LNCaP clone FGC (cell line): ENCODE measurements at places on chromosomes 5 and 9.

DNA sequence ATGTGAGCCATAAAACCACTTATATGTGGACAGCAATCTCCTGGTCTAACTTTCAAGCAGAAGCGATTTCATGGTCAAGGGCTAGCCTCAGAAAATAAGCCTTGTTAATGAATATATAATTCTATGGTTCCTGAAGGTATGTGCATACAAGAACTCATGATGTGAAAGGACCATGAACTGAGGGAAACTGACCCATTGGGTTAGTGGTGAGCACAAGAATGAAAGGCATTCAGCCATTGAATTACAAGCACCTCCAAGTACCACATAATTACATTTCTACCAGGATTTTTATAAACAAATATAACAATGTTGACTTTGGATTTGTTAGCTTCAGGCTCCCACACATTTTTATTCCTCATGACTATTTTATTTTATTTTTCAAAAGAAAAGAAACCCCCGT, 459.0 kb downstream of the TLE4 start:
- no peak for DNase-seq

GRCh38 chr5:138889994-138890393, 14.9 kb upstream of the LRRTM2 start:
- DNase-seq = no peak

GRCh38 chr5:142506046-142506445, 179.8 kb downstream of the FGF1 start:
- DNase-seq = no peak

GRCh38 chr5:140418862-140419520, 17.4 kb downstream of the ANKHD1 start:
- DNase-seq = no peak

- DNase-seq = no peak
These were observed 153.4 kb downstream of the OLFM1 start for GRCh38 chr9:135240871-135241311.

- peak; percentile 92 for DNase-seq
These were observed 43.1 kb downstream of the NACC2 start for GRCh38 chr9:136051837-136052471.

- no peak for DNase-seq
These were observed 60.1 kb downstream of the CDH18 start for GRCh38 chr5:19927919-19928318.

GRCh38 chr9:121727295-121728020, 76.0 kb downstream of the DAB2IP start:
- no peak for DNase-seq

DNA sequence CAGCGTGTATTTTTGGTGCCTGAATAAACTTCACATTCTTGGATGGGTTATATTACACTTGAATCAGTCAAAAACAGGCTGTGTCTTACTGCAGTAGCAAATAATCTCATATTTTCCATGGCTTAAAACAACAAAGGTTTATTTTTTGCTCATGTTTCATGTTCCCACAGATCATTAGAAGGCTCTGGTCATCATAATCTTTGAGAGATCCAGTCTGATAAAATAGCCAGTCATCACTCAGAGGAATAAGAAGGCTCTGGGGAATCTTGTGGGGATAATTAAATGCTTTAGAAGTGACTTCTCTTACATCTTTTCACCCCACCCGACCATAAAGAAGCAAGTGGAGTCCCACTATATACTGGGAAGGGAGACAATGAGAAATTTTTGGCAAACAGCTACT, 417.7 kb downstream of the PSAT1 start:
- no peak for DNase-seq

GRCh38 chr9:76818271-76818670, 54.0 kb downstream of the PCA3 start:
- DNase-seq = peak; percentile 67

- peak; percentile 39 for DNase-seq
These were observed 420.8 kb upstream of the GRAMD2B start for GRCh38 chr5:126002222-126002897.

DNA sequence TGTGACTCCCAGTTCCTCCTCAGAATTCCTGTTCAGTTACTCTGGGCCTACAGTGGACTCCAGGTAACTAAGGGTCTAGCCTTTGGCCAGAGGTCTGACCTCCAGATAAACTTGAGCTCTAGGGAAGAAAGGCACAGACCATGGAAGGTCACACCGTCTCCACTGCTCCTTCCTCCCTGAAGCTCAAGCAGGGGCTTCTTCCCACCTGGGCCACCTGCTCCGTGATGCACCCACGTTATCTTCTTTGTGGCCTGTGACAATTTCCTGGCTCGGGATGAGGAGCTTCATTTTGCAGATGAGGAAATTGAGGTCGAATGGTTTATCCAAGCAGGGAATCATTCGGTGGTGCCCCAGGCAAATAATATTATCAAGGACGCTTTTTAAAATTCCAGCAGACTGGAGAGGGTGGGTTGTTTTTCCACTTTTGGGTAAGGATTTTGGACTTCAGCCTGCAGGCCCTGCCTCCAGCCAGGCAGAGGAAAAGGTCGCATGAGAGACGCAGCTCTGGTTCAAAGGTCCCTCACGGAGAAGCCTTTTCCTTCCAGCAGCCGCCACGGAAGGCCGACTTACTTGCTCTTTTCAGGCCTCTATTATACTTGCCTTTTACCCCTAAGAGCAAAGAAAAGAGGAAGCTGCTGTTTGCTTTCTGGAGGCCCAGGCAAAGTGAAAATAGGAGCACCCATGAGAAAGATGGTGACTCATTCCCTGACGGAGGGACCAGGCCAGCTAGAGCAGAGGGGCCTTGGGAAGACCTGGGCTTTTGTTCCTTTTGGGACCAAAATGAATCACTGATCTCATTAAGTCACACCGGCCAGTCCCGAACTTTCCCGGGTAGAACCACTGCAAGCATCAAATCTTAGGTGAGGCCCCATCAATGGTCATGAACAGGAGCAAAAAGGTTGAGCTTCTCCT, 22.8 kb upstream of the DUSP1 start:
- DNase-seq = no peak

DNA sequence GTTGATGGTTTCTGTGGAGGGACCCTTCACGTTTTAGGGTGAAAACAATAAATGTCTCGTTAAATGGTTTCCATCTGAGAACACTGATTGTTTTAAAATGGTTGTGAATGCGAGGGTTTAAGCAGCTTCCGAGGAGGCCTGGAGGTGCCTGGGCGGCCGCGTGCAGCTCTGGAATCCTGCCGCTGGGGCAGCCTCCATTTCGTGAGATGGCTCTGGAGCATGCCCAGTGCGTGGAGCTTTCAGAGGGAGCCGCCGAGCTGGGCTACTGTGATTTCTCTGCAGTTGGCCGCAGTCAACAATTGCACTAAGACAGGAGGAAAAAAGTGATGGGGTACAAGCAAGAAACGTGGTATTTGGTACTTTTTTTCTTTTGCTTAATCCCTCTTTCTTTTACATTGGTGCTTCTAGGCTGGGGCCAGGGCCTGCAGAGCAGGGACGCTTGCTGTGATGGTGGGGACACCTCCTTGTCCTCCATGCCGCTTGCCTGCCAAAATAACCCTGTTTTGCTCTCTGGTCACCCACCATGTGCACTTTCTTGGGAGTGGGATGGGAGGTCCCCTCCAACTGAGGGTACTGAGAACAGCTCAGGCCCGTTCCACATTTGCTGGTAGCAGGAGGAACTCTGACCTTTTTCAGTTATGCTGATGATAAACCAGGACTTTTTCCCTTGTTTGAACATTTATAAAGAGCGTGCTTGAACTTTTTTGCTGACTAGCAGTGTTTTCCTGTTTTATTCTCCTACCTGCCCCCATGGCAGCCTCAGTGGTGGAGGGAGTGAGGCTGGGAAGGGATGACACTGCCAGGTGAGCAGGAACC, 47.1 kb downstream of the EHMT1 start:
- DNase-seq = no peak

- DNase-seq = no peak
These were observed 64.0 kb upstream of the GABRP start for GRCh38 chr5:170719551-170719950.

DNA sequence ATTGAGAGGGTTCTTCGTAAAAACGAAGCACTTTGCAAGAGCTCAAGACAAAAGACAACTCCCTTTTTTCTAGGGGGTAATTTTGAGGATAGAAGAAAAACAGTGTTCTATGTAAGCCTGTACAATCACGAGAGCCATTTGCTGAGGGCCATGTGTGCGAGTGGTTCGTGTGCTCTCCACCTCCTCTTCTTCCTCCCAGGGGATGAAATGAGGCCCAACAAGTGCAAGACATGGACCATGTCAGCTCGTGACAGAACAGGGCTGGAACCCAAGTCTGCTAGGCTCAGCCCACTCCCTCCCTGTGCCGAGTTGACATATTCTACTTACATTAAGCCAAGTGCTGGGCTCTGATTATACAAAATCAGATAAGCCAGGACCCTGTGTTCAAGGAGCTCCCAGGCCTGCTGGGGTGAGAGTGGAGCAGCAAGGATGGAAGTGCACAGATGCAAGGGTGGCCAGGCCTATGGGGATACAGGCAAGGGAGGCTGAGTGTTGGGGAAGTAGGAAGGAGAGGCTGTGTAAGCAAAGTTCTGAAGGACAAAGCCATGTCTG, 97.9 kb upstream of the MSX2 start:
- DNase-seq = no peak

DNA sequence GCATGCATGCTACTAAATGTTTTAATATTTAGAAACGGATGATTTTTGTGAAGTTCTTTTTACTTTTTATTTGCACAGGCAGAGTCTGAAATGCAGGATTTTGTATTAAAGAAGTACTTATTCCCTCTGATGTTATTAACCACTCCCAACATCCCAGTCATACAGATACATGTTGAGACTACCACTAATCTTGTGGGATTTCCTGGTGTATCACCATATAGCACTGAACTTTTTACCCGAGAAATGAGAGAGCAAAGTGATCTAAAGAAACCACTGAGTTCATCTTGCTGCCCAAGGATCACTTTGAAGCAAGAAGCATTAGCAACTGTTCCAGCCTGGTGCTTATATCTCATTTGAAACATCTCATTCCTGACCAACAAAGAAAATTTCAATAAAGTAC, 443.8 kb downstream of the BNC2 start:
- no peak for DNase-seq

DNA sequence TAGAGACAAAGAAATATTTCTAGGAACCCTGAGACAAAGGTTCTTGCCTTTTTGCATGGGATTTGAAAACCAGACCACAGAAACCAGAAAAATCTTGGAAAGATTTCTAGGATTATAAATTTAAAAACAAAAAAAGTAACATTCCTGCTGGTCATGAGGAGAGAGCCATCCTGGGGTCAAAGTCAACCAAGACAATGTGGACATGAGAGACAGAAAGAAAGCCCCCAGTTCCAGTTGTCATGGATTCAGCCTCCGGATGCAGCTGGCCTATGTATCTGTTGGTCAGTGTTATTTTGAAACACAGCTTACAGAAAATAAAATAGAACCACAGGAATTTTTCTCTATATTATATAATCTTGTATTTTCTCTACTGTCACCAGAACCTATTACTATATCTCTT, 24.4 kb upstream of the RGMB start:
- no peak for DNase-seq

GRCh38 chr5:132821791-132822190, 8.7 kb downstream of the SHROOM1 start:
- DNase-seq = no peak

- no peak for DNase-seq
These were observed 136.3 kb upstream of the ANKRD55 start for GRCh38 chr5:56369361-56369811.

DNA sequence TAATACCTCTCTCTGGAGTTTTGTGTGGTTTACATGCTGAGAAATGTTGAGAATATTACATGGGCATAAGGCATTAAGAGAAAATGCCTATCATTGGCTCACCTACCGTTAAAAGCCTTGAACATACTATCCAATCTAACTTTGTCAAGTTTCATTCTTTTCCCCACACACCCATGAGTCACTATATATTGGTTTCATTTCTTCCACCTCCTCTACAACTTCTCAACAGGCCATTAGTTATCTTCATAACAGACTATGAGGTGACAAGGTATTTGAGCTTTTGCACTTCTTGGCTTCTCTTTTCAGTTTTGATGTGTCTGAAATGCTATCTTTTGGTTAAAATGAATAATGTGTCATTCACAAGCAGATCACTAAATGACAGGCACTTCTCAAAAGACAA, 288.0 kb downstream of the KCNN2 start:
- no peak for DNase-seq

DNA sequence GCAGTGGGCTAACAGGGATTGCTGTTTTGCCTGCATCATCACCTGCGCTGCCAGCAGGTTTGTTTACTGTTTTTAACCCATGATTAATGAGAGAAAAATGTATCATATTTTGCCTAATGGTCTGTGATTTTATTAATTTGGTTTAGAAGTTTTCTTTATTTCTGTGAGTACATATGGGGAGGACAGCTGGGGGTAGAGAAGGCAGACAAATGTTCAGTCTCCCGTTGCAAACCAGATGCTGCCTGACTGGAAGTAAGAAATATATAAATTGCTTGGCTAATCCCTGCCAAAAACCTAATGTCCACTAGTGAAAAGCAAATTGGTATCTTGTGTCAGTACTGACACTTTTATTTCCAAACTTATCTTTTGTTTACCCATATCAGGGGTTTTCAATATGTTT, 1766.1 kb upstream of the C9orf72 start:
- no peak for DNase-seq
